ENCODE measurements at places on chromosomes 13 and 19. TPM values are rescaled to one million over a fixed set of nuclear protein-coding genes. Genes with fewer than 3 reads are reported as not detected.

TEX101 gene
- not detected for total RNA-seq

PPP1R13L gene
- total RNA-seq: 15.3 TPM

OR10H1 gene
- total RNA-seq: not detected

IL12RB1 gene
- total RNA-seq: not detected

SIGLEC12 gene
- not detected for total RNA-seq

OVOL3 gene
- not detected for total RNA-seq

DNA sequence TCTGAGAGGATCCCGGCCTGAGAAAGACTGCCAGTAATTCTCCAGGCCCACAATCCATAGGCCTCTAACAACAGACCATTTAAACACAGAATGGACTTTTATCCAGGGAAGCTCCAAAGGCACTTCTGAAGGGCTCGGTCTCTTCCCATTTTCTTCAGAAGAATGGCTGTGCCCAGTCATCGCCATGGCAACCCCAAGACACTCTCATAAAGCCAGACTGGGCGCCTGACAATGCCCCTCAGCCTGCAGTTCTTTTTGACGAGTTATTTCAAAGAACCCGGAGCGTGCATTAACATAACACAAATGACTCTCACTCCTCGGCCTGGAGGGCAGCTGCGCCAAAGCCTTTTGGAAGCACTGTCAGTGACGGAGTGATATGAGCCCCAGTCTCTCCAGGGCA is 61.0 kb downstream of the RASA3 start:
- no peak for DNase-seq

- DNase-seq: no peak
Measured at GRCh38 chr13:102881819-102882686, 36.2 kb downstream of the ERCC5 start.

DNA sequence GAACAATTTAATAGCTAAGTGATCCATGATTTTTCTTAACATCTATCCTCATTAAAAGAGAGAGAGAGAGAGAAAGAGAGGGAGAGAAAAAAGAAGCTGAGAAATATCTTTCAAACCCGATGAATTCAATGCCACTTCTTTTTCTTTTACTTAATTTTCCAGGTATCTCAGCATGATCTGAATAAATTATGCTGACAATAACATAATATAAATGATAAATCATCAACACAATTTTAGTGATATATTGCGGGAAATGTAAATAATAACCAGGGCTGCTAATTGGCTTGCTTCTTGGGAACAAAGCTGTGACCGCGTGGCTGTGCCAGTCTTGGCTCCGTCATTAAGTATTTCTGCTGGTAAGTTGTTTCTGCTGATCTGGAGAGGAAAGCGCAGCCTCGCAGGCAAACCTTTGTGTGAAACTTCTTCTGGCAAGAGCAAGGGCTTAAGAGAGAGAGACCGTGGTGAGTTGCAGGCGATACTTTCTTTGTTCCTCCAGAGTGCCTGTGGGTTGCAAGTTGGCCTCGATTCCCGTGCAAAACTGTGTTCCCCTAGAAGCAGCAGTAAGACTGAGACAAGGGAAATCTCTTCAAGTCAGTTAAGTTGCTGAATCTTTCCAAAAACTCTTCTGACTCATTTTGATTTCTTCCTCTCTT is 489.1 kb upstream of the TSHZ3 start:
- DNase-seq: no peak

Data from H1 (cell line).